ENCODE measurements at places on chromosomes 2 and 18. TPM values are rescaled to one million over a fixed set of nuclear protein-coding genes. Genes with fewer than 3 reads are reported as not detected.

The CCDC85A gene
- total RNA-seq = 0.29 TPM

The CDH19 gene
- not detected for total RNA-seq

The HNMT gene
- total RNA-seq = 100 TPM

The CFAP65 gene
- not detected for total RNA-seq

The YPEL5 gene
- 92.3 TPM for total RNA-seq

The FEV gene
- not detected for total RNA-seq

The REG3G gene
- not detected for total RNA-seq

The IL18R1 gene
- 4.7 TPM for total RNA-seq

The TXNL1 gene
- total RNA-seq = 32.9 TPM

The GPR45 gene
- not detected for total RNA-seq

The AGXT gene
- not detected for total RNA-seq

The CGREF1 gene
- 6.8 TPM for total RNA-seq

The SPP2 gene
- not detected for total RNA-seq

The UNC80 gene
- total RNA-seq = not detected

The CASP10 gene
- 3.3 TPM for total RNA-seq

The PNO1 gene
- total RNA-seq = 10.5 TPM

The MSTN gene
- total RNA-seq = not detected

The HK2 gene
- 76.4 TPM for total RNA-seq

The SERPINB5 gene
- not detected for total RNA-seq

The RND3 gene
- total RNA-seq = 298 TPM

The DSG4 gene
- total RNA-seq = not detected

The DCDC2C gene
- not detected for total RNA-seq

The CETN1 gene
- total RNA-seq = not detected

The POLR1B gene
- 10.9 TPM for total RNA-seq

The PLCL1 gene
- 3.2 TPM for total RNA-seq

The TMEM163 gene
- total RNA-seq = under 0.01 TPM

The ALLC gene
- total RNA-seq = not detected

The RAD51AP2 gene
- not detected for total RNA-seq

The COL6A3 gene
- total RNA-seq = 4,247 TPM

The SPRED2 gene
- total RNA-seq = 17.4 TPM

The ARHGAP28 gene
- total RNA-seq = 23.9 TPM

The UGT1A5 gene
- not detected for total RNA-seq

The SLC40A1 gene
- total RNA-seq = 13.6 TPM

The VWA3B gene
- total RNA-seq = 0.59 TPM

The ZAP70 gene
- total RNA-seq = under 0.01 TPM

The RMND5A gene
- 17.4 TPM for total RNA-seq

The ERMN gene
- 1.4 TPM for total RNA-seq

The RNU2-63P gene
- total RNA-seq = not detected

The IL37 gene
- not detected for total RNA-seq

The FAM161A gene
- 3.2 TPM for total RNA-seq

The CHST9 gene
- total RNA-seq = not detected

The PIEZO2 gene
- total RNA-seq = 46.7 TPM

The ACVR1 gene
- 52.5 TPM for total RNA-seq

The RAPGEF4 gene
- total RNA-seq = 0.59 TPM

The AGAP1 gene
- 18.5 TPM for total RNA-seq

The SMARCAL1 gene
- 15.3 TPM for total RNA-seq

The CEP192 gene
- 29.8 TPM for total RNA-seq

The NT5C1B gene
- total RNA-seq = not detected

The UCN gene
- total RNA-seq = 0.36 TPM

The PJVK gene
- total RNA-seq = 2.5 TPM

The LDAH gene
- 17.4 TPM for total RNA-seq

The CCDC102B gene
- total RNA-seq = 9.4 TPM

Measured in osteoblast (primary cell).